ENCODE measurements at places on chromosomes 4 and X. TPM values are rescaled to one million over a fixed set of nuclear protein-coding genes. Genes with fewer than 3 reads are reported as not detected.

SH3D19 gene
- total RNA-seq, result 86.0 TPM

FRMPD3 gene
- under 0.01 TPM for total RNA-seq

SAGE1 gene
- total RNA-seq, result not detected

SYN1 gene
- total RNA-seq, result under 0.01 TPM

CABS1 gene
- total RNA-seq, result not detected

GRPR gene
- not detected for total RNA-seq

LNX1 gene
- 9.8 TPM for total RNA-seq

N4BP2 gene
- total RNA-seq, result 19.2 TPM

ODAM gene
- total RNA-seq, result not detected

VCX3B gene
- not detected for total RNA-seq

RGS12 gene
- total RNA-seq, result 61.2 TPM

KCNE5 gene
- 0.36 TPM for total RNA-seq

PRR32 gene
- total RNA-seq, result not detected

TEX13C gene
- not detected for total RNA-seq

TAB3 gene
- total RNA-seq, result 16.2 TPM

PCDH7 gene
- 3.8 TPM for total RNA-seq

IL2RG gene
- not detected for total RNA-seq

MANBA gene
- 71.9 TPM for total RNA-seq

TLR3 gene
- total RNA-seq, result 8.0 TPM

BCAP31 gene
- total RNA-seq, result 114 TPM

RASSF6 gene
- total RNA-seq, result not detected

CACNA1F gene
- not detected for total RNA-seq

CTAG2 gene
- 0.88 TPM for total RNA-seq
